ENCODE measurements at places on chromosomes 11 and 22.

- no peak for DNase-seq
These were observed 6.5 kb upstream of the CSTPP1 start for GRCh38 chr11:46930089-46930488.

GRCh38 chr11:106076171-106076918 is 802 bp downstream of the KBTBD3 start:
- no peak for DNase-seq

DNA sequence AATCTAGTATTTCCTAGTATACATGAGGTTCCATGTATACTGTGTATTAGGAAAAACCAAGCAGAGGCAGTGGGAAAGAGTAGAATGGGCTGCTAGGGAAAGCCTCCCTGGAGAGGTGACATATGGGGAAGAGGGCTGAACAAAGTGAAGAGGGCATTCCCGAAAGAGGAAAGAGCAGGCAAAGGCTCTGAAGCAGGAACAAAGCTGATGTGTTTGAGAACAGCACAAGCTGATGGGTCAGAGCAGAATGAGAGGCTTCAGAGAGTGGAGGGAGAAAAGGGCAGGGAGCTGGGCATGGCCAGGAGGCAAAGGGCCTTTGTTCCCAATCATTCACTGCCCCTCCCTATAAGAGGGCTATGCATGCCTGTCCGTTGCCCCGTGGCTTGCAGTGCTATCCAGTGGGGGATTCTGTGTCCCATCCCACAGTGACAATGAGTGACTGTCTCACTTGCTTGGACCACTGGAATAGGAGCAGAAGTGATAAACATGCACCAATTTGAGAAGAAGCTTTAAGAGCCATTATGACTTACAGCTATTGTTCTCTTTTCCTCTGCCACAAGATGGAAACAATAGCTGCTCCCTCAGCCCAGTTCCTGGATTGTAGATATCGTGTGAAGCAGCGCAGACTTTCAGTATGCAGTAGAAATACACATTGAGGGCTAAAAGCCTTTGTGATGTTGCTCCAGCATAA is 39.6 kb downstream of the GALNT18 start:
- no peak for DNase-seq

GRCh38 chr22:23684026-23684425 is 6.8 kb upstream of the RGL4 start:
- DNase-seq: peak; percentile 33

DNA sequence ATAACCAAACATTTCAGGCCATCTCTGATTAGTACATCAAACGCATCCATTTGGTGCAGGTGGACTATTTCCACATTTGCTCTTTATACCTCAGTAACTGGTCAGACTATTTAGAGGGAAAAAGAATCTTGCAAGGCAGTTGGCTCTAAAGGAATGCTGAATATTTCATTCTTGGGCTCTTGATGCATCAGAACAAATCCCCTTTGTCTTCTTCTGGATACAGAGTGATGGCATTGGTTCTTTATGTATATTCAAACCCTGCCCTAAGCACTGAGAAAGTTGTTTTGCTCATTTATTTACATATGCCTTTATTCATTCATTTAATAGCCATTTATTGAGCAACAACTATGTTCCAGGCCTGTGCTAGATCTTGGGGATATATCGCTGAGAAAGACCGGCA is 31.1 kb upstream of the RAB30 start:
- no peak for DNase-seq

DNA sequence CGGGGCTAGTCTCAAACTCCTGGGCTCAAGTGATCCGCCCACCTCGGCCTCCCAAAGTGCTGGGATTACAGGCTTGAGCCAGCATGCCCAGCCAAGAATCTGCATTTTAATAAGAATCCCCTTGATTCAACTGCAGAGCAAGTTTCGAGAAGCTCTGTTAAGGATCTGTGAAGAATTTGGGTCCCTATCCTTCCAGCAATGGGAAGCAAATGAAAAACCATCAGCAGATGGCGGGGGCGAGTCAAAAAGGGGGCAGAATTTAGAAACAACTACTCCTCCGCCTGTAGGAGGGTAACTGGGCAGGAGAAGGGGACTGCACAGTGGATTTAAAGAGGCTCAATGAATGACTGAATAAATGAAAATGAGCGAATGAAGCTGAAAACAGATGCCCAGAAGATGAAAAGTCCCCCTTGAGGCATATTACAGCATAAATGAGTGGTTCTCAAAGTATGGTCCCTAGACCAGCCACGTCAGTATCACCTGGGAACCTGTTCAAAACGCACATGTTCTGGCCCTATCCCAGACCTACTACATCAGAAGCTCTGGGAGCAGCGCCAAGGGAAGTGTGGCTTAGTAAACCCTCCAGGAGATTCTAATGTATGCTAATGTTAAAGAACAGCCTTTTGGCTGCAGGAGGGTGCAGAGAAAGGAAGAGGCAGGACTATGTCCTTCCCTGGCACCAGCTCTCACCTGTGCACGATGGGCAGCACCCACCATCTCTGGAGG is 15.0 kb downstream of the VWCE start:
- DNase-seq: no peak

- no peak for DNase-seq
These were observed 45.1 kb downstream of the CEP57 start for GRCh38 chr11:95835351-95835750.

GRCh38 chr11:122785031-122785541 is 53.2 kb upstream of the CRTAM start:
- DNase-seq: no peak

DNA sequence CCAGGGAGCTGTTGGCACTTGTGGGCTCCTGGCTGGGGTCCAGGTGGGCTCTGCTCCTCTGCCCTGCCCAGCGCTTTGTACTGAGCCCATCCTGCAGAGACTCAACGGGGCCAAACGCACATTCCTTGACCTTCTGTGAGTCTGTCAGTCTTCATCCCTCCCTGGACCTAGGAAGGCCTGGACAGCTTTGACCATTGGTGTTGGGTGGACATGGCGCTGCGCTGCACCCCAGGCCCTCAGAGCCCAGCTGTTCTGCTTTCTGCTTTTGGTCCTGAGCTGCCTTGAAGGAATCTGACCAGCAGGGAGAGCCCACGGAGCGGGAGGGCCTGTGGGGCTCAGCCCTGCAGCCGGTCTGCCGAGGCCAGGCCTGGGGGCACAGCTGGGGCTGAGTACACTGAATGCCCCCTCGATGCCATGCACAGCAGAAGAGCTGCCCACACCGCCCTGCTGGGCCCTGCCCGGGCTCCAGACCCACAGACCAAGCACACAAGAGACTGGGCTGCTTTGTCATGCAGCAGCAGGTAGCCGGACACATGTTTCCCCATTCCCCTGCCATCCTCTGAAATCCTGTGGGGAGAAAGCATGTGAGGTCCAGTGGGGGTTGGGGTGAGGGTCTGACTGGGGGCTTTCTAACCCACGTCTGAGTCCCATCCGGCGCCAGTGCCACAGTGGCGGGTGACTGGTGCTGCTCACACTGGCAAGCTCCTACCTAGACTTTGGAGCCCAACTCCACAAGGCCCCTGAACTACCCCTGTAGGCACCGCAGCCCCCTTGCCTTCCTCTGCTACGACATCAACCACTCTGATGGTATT is 24.1 kb upstream of the CCDC188 start:
- no peak for DNase-seq

DNA sequence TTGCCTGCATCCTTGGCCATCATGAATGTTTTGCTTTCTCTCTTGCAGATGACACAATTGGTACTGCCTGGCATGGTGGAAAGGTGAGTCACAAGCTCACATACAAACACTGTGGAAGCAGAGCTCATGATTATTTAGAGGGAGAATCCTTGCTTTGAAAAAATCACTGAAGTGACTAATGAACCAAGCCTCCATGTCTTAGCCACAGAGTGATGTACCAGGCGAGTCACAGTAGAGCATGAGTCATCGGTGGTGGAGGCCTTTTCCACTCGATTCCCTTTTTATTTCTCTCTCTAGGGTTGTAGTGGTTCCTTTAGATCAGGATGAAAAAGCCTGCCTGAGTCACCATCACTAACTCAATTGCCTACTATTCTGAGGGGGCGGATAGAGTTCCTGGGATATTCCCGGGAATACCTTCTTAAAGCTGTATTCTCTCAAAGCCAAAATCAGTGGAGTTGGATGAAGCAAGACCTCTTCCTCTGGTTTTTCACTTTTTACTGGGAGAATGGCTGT is 49.6 kb upstream of the ALKBH3 start:
- DNase-seq: no peak

- no peak for DNase-seq
These were observed 23.4 kb downstream of the ZNF202 start for GRCh38 chr11:123718063-123718462.

GRCh38 chr11:118706546-118706825 is 27.0 kb upstream of the TREH start:
- DNase-seq: no peak

DNA sequence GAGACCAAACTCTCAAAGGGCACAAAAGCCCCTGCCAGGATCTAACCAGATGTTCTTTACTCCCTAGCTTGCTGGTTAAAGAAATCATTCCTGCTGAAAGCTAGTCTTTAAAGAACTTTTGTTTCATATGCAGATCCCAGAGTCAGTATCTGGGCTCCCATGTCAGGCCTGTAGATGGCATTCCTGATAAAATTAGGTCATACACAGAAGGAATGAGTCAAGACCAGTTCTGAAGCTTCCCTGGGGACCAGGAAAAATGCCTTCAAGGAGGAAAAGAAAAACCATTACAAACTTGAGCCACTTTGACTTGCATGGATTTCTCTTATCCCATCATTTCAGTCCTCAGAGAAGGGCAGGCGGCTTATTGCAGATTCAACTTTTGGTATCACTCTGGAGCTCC is 5.9 kb downstream of the DBX1 start:
- DNase-seq: no peak

GRCh38 chr11:9136741-9137140 is 45.3 kb upstream of the SCUBE2 start:
- DNase-seq: no peak

DNA sequence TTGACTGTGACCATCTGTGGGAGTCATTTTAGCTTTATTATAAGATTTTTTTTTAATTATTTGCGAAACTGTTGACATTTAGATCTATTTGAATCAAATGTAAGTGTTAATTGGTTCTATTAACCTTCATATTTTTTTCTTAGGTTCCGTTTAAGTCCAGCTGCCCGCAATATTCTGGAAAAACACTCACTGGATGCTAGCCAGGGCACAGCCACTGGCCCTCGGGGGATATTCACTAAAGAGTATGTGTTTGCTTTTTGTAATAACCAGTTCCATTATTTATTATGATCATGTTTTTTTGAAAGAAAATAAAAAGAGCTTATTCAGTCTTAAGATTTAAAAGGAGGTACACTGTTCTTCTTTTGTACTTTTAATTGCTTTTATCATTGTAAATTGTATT is 43.9 kb downstream of the PDHX start:
- no peak for DNase-seq

DNA sequence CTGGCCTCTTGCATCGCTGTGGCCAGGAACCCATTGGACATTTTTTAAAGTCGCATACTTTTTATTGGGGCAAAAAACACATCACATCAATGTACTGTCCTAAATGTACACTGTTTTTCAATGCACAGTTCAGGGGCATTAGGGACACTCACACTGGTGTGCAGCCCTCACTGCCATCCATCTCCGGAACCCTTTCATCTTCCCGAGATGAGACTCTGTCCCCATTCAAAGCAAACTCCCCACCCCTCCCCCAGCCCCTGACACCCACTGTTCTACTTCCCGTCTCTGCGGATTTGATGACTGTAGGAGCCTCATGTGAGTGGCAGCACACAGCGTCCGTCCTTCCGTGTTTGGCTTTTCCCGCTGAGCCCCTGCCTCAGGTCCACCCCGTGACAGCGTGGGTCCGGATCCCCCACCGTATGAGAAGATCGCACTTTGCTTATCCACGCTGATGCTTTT is 41.8 kb upstream of the TH start:
- DNase-seq: peak; percentile 26

GRCh38 chr11:44338026-44338425 is 28.1 kb upstream of the ALX4 start:
- DNase-seq: no peak

GRCh38 chr11:803770-804598 is 1.0 kb downstream of the PIDD1 start:
- DNase-seq: no peak

GRCh38 chr11:67411785-67412152 is 3.7 kb upstream of the CARNS1 start:
- no peak for DNase-seq

DNA sequence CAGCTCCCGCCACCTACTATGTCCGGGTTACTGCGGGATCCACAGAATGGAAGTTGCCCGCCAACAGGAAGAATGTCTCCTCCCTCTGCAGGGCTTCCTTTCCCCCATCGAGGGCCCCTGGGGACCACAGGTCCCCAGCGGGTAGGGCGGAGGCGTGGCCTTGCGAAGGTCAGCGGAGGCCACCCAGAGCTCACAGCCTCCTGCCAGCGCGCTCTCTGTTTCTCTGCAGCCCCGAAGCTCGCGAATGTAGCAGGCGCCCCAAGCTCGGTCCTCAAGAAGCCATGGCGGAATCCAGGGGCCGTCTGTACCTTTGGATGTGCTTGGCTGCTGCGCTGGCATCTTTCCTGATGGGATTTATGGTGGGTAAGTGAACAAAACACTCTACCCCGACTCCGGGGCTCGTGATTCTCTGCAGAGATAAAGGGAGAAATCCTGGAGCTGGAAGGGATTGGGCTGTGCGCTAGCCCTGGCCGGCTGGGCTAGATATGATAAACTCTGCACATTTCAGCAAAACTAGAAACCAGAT is at the start of gene NAALAD2:
TSS of gene NAALAD2 (plus strand) at position 186 of the 526 bp plus-strand sequence. CDS start at position 282, 96 bp downstream.
- DNase-seq: peak; percentile 77

DNA sequence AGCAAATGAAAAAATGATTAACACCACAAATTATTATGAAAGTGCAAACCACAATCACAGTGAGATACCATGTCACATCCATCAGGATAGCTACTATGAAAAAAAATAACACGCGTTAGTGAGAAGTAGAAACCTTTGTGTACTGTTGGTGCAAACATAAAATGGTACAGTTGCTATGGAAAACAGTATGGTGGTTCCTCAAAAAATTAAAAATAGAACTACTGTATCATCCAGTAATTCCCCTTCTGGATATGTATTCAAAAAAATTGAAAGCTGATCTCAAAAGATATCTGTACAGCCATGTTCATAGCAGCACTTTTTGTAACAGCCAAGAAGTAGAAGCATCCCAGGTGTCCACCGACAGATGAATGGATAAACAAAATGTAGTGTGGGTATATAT is 43.4 kb downstream of the CCDC81 start:
- DNase-seq: no peak

- peak; percentile 88 for DNase-seq
These were observed 3.7 kb downstream of the C1QTNF6 start for GRCh38 chr22:37184380-37184755.

DNA sequence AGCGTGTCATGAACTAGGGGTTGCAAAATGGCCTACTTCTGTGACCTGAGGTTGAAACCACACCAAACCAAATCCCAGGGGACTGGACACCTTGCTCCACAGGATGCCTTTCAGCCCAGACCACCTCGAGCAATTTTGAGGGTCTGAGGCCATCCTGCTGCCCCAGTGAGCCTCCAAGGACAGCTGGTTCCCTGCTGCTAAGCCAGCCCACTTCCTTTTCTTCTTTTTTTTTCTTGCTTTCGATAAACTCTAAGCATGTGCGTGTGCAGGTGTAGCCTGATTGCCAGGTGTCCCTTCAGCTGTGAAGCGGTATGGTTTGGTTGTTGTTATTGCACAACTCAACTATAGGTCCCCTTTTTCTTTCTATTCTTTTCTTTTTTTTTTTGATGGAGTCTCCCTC is 2.7 kb downstream of the CRYBB1 start:
- no peak for DNase-seq

Data from chondrocyte (in vitro differentiated cells).